Stimulated activated CD4-positive, alpha-beta T cell treated with anti-CD3 and anti-CD28 coated beads, Interleukin-2, amount 100 ng/mL, for 24 hours (primary cell): ENCODE measurements at places on chromosomes 3 and 15.

- no peak for DNase-seq
These were observed 3.5 kb upstream of the PLA2G4E start for GRCh38 chr15:42024303-42024702.

- peak; percentile 79 for DNase-seq
These were observed 62.7 kb upstream of the KLF13 start for GRCh38 chr15:31263751-31264558.

GRCh38 chr3:37812499-37812896, 49.2 kb upstream of the CTDSPL start:
- no peak for DNase-seq

DNA sequence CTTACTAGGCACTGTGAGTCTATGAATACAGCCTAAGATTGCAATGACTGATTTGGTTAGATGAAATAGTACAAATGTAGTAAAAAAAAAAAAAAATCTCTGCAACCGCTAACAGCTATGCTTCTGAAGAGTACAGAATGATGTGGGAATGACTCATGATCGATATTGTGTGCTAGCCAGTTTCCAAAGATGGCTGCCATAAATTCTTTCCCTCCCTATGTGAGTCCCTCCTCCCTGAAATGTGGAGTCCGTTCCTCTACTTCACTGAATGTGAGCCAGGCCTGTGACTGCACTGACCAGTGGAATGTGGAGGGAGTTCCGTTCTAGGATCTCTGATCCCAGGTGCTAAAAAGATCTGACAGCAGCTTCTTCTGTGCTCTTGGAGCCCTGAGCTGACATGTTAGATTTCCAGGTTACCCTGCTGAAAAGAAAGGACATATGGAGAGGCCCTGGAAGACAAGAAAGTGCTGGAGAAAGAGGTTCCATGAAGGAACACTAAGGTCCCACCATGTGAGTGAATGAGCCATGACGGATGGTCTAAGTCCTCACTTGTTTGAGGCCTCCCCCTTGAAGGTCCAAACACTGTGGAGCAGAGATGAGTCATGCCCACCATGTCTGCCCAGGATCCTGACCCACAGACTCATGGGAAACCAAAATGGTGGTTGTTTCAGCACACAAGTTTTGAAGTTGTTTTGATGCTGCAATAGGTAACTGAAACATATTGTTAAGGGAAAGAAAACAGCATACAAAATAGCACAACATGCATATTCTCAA, 46.3 kb downstream of the DGKG start:
- no peak for DNase-seq

DNA sequence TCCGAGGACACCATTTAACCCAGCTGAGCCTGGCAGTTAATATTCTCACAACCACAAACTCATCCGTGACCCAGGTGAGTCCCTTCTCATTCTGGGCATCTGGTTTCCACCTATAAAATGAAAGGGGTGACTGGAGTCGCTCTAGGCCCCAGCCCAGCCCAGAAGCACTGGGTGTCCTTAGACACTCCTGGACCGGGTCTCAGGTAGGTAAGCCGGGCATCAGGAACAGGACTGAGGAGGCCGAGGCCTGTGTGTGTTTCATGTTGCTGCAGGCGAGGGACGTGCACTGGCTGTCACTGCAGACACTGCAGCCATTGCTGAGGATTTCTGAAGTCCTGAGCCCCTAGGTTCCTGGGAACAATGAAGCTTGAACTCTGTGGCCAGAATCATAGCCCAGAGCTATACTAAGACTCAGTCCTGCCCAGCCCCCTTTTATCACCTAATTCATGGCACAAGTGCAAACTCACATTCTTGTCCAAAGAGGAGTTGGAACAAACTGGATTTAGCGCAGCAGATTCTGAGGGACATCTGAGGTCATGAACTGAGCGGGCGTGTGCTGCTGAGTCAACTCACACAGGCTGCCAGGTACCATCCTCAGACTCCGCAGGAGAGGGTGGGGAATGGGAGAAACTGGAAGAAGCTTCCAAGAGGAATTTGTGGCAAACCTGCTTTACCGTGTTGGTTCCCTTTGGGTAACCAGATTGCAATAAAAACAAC, 184.9 kb downstream of the FAM43A start:
- no peak for DNase-seq

- no peak for DNase-seq
These were observed 154.2 kb downstream of the MECOM start for GRCh38 chr3:169509359-169509758.

- no peak for DNase-seq
These were observed 2.6 kb downstream of the ITIH4 start for GRCh38 chr3:52827866-52828376.

- DNase-seq: no peak
These were observed 17.7 kb downstream of the MCF2L2 start for GRCh38 chr3:183410759-183411158.

DNA sequence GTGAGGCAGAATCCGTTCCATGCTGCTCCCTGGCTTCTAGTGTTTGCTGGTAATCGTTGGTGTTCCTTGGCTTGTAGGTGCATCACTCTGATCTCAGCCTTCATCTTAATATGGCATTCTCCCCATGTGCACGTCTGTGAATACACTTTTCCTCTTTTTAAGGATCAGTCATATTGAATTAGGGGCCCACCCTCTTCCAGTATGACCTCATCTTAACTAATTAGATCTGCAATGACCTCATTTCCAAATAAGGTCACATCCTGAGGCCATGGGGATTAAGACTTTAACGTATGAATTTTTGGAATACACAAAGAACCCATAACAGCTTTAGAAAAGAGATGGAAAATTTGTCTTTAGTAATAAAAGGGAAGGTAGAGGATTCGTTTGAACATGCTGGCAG, 34.1 kb upstream of the MASP1 start:
- DNase-seq: no peak

- no peak for DNase-seq
These were observed 3.9 kb downstream of the THBS1 start for GRCh38 chr15:39584662-39585388.

DNA sequence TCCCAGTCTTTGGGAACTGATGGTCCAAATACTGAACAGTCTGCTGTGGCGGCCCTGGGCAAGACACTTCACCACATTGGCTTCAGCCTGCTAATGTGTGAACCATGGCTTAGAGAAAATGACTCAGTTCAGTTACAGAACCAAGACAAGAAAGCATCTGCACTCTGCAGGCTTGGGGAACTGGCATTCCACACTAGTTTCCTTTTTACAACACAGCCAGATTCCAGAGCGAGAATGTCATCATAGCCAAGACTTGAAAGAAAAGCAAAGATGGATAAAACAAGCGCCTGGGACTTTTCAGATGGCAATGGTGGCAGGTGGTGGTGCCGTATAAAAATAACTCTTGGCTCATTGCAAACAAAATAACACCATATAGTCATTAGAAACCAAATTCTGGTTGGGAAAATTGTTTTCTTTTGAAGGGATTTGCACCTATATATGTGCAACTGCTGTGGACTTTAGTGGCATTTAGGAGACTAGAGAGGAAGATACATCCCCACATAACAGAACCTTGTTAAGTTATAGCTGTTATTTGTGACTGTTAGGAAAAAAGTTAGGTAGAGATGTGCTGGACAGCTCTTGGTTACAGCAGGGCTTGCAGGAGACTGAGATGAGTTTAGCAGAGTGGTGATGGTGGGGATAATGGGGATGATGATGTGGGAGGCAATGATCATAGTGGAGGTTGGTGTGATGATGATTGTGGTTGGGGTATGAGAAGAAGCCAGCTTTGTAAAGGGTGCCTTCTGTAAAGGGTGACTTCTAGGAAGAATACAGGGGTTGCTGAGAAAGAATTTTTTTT, 273.6 kb downstream of the THRB start:
- no peak for DNase-seq

GRCh38 chr3:142888099-142888480, 793 bp downstream of the PCOLCE2 start:
- DNase-seq: no peak

DNA sequence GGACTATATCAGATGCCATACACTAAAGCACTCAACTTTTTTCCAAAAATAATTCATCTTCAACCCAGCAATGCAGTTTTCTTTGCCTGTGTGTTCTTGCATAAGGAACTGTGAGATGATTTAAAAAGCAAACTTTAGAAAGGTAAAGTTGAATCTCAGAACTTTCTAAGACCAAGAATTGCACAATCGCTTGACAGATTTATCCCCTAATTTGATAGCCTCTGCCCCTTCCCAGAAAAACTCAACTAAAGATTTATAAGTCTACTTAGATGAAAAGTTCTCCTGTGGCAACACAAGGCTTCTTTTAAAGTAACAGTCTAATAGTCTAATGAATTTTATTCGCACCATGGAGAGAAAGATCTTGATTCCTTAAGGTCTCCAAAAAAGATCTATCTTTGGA, 259.3 kb downstream of the MAGI1 start:
- DNase-seq: no peak

DNA sequence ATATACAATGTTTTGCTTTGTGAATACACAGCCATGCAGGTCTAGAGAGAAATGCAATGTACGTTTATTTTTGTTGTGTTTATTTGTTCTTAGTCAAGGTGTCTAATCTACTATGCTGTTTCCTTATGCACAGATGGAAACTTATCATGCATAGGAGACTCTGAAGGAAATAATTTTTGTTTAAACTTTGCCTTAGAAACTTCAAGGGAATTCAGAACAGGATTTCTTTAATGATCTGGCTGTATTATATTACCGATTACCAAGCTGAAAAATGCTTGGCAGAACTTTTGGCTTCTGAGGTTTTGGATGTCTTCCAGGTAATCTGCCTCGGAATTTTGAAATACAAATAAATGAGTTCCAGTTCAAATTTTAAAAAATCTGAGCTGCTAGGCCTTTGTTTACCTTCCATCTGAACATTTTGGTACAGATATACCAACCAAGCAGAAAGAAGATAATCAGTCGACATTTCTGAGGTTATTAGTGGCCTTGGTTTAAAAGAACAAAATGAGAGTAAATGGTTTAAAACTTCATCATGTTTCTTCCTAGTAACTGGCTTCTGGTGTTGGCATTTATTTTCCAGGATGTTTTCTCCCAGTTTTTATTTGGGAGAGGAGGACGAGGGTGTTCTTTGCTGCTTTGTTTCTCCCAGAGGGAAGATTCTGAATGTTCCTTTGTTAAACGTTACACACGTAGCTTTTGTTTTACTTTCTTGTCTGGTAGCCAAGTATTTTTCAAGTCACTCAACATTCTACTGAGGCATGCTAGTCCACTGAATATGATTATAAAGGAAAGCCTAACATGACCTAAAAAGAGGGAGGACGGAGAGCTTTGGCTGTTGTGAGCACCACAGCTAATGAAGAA, 421.8 kb upstream of the TBL1XR1 start:
- no peak for DNase-seq

DNA sequence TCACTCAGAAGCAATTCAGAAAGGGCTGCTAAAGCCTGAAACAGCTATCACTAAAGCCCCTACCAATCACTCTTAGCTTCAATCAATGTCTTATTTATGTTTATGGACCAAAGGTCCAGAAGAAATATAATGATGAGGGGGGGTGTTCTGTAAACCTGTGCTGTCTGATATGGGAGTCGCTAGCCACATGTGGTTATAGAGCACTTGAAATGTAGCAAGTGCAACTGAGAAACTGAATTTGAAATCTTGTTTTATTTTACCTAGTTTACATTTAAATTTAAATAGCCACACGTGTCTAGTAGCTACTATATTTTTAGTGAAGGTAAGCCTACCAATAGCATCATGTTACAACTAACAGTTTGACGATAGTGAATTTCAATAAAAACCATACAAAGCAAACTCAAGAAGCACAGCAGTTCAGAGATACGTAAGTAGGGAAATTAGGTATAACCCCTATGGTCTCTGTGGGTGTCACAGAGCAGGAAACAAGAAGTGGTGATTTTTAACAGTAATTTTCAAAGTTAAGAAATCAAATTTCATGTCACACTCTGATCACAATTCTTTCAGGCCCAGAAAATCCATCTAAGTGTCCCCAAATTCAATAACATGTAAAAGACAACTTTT, 3.6 kb downstream of the POU1F1 start:
- no peak for DNase-seq

DNA sequence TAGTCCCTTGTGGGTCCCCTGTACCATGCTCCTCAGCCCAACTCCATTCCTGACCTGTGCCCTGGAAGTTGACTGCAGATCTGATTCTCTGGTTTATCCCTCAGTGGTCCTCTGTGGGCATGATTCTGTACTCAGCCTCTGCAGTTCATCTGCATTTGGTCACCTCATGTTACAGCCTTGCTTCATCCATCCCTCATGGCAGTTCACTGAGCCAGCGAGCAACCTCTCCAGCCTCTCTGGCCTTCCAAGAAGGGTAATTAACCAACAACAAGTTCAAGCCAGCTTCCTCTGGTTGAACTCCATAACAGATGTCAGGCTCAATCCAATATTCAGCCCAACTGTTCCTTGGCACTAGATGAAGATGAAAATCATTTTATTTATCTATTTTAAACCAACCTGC, 509.5 kb downstream of the NTRK3 start:
- DNase-seq: no peak

DNA sequence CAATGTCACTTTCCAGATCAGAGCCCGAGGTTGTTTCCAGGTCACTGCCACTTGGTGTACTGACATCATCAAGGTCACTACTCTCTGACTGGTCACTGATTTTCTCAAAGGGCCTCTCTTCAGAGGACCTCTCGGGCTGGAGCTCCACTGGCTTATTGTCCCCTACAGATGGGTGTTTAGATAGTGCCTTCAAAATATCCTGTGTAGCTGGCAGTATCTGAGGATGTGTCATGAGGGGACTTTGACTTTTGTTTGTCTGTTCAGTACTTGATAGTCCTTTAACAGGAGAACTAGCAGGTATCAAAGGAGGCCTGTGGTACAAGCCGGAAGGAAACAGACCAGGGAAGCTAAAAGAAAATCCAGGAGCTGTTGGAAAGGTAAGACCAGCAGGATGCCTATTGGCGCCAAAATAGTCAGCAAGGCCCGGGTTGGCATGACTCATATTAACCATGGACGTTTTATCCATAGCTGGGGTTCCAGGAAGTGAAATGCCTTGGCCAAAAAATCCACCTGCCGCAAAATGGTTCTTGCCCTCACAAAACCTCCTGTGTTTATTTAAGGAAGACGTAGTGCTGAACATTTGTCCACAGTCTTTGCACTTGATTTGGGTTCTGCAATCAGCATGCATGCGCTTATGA, 547.3 kb downstream of the MECOM start:
- no peak for DNase-seq

- no peak for DNase-seq
These were observed 35.5 kb upstream of the EPHB3 start for GRCh38 chr3:184526088-184526433.

- no peak for DNase-seq
These were observed 329.5 kb downstream of the GABRB3 start for GRCh38 chr15:26443321-26443720.
